Stimulated activated CD4-positive, alpha-beta T cell treated with anti-CD3 and anti-CD28 coated beads, Interleukin-1b, Interleukin-23, amount 100 ng/mL, for 1 hour (primary cell): ENCODE measurements at places on chromosomes 7 and 10.

DNA sequence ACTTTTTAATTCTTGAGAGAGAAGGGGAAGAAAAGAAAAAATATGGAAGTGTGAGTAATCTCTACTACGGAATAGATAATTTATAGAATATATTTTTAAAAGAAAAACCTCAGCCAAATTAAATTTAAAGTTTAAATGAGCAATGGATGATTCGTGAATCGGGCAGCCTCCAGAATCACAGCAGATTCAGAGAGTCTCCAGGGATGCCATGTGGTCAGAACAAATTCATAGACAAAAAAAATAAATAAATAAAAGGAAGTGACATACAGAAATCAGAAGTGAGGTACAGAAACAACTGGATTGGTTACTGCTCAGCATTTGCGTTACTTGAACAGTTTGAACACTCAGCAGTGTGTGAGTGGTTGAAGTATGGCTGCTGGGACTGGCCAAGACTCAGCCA lies 53.0 kb downstream of the PHYHIPL start:
- DNase-seq: no peak

DNA sequence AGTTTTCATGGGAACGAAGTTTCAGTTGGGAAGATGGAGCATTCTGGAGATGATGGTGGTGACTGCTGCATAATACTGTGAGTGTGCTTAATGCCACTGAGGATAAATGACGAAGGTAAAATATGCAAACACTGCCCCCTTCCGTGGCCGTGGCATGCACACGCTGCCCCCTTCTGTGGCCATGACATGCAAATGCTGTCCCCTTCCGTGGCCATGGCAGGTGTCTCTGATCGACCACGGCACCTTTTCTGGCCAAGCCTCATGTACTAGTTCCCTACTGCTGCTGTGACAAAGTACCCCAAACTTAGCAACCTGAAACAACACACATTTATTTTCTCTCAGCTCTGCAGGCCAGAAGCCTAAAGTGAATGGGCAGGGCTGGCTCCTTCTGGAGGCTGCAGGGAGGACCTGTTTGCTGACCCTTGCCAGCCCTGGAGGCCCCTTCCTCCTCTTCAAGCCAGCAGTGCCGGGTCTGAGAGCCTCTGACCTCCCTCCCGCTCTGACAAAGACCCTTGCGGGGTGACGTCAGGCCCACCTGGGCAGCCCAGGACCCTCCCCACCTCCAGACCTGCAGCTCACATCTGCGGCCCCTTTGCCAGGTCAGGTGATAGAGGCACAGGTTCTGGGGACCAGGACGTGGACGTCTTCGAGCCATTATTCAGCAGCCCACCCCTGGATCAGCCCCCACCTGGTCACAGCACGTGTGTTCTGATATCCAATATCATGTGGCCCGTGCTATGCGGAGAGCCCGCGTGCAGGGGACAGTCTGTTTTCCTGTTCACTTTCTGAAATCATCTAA lies 82.0 kb downstream of the MICALL2 start:
- no peak for DNase-seq

DNA sequence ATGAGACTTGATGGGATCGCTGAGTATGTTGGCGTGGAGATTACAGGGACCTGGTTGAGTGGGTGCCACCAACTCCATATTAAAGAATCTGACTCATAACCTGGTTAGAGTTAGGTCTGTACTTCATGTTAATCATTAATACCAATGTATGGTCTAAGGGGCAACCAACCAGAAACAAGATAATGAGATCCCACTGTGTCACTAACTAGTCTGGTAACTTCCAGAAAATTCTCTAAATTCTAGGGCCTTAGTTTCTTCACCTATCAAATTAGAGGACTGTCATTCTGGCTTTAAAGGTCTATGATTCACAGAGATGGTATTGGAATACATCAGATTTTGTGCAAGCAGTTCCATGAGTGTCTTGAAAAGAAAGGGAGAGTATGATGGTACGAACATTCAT lies 102.2 kb downstream of the SNX10 start:
- DNase-seq: no peak

- no peak for DNase-seq
These were observed 444.2 kb upstream of the MKI67 start for GRCh38 chr10:128570319-128570995.

DNA sequence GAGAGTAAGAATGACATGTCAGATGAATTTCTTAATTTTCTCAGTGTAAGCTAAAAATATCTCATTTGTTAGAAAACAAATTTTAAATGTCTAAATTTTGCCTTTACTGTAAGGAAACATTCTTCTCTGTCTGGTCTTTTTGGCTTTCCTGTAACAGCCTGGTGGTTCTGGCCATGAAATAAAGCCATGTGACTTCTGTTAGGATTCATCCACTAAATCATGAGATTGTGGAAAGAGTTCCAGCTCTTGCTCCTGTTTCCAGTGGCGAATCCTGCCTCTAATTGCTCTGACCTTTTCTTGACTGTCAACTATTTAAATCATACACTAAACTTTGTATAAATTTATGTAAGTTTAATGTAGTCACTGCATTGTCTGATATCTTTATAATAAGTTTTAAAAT lies 398.5 kb upstream of the AKR1E2 start:
- DNase-seq: no peak

- no peak for DNase-seq
These were observed 6.1 kb downstream of the RAMP3 start for GRCh38 chr7:45163692-45164052.

DNA sequence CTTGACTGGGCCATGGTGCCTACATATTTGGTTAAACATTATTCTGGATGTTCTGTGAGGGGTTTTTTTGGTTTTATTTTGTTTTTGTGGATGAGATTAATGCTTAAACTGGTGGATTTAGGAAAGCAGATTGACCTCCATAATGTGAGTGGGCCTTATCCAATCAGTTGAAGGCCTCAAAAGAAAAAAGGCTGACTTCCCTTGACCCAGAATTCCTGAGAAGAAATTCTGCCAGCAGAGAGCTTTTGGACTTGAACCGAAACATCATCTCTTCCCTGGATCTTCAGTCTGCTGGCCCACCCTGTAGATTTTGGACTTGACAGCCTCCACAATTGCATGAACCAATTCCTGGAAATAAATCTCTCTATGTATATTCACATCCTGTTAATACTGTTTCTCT lies 94.4 kb downstream of the ADRA2A start:
- no peak for DNase-seq

- no peak for DNase-seq
These were observed 719.8 kb downstream of the ANKRD7 start for GRCh38 chr7:118944271-118944670.

DNA sequence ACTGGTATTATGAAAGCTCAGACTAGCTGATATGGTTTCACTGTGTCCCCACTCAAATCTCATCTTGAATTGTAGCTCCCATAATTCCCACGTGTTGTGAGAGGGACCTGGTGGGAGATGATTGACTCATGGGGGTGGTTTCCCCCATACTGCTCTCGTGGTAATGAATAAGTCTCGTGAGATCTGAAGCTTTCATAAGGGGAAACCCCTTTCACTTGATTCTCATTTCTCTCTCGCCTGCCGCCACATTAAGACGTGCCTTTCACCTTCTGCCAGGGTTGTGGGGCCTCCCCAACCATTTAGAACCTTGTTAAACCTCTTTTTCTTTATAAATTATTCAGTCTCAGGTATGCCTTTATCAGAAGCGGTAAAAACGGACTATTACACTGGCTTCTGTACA lies 40.3 kb downstream of the COL13A1 start:
- no peak for DNase-seq

DNA sequence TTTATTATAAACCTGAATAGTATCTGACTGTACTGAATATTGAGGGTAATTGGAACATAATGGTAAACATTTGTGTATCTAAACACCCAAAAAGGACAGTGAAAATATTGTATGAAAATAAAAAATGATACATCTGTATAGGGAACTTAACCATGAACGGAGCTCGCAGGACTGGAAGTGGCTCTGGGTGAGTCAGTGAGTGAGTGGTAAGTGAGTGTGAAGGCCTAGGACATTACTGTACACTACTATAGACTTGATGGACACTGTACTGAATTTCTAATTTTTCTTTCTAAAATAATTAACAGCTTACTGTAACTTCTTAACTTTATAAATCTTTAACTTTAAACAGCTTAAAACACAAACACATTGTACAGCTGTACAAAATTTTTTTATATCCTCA lies 454.5 kb upstream of the FZD8 start:
- DNase-seq: no peak

GRCh38 chr10:1241322-1241890 lies 185.2 kb downstream of the WDR37 start:
- DNase-seq: no peak

- no peak for DNase-seq
These were observed 180.0 kb downstream of the BTAF1 start for GRCh38 chr10:92103376-92104090.

DNA sequence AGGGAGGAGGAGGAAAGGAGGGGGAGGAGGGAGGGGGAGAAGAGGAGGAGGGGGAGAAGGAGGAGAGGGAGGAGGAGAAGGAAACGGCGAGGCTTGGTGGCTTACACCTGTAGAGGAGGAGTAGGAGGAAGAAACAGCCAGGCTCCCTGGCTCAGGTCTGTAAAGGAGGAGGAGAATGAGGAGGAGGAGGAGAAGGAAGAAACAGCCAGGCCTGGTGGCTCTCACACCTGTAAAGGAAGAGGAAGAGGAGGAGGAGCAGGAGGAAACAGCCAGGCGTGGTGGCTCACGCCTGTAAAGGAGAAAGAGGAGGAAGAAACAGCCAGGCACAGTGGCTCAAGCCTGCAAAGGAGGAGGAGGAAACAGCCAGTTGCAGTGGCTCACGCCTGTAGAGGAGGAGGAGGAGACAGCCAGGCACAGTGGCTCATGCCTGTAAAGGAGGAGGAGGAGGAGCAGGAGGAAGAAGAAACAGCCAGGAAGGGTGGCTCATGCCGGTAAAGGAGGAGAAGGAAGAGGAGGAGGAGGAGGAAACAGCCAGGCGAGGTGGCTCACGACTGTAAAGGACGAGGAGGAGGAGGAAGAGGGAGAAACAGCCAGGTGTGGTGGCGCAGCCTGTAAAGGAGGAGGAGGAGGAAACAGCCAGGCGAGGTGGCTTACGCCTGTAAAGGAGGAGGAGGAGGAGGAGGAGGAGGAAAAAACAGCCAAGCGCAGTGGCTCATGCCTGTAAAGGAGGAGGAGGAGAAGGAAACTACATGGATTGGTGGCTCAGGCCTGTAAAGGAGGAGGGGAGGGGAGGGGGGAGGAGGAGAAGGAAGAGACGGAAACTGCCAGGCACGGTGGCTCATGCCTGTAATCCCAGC lies 14.9 kb upstream of the CRCP start:
- DNase-seq: no peak

DNA sequence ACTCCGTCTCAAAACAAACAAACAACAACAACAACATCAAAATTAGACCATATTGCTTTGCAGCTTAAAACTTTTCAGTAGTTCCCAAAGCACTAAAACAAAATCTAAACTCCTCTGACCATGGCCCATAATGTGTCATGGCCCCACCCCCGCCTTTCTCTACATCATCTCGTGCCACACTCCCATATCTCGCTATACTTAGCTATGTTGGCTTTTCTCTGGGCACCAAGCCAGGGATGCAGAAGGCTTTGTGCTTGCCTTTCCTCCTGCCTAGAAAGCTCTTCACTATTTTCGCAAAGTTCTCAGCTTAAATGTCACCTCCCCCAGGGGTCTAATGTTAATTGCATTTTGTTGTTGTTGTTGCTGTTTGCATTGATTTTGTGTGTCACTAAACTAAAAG lies 15.1 kb upstream of the SLC16A12 start:
- DNase-seq: no peak

GRCh38 chr7:137127806-137128205 lies 215.7 kb downstream of the PTN start:
- no peak for DNase-seq

DNA sequence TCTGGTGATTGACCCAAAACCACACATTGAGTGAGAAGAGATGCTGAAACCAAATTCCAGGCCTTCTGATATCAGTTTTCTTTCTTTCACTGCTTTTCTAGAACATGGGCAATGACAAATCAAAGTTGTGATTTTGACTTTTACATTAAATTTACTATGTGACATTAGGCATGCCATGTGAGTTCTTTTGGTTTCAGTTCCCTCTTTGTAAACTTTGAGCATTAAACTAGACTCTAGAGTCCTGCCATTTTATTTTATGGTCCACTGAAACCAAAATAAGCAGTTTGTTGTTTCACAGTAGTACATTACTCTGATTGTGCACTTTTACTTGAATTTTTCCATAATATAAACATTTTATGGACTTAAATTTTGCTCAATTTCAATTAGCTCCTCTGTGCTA lies 381.1 kb upstream of the SEMA3D start:
- no peak for DNase-seq

GRCh38 chr7:47605816-47606575 lies 24.1 kb upstream of the TNS3 start:
- no peak for DNase-seq

- DNase-seq: no peak
These were observed 127.6 kb upstream of the CXCL12 start for GRCh38 chr10:44512431-44513022.

- DNase-seq: no peak
These were observed 167.3 kb upstream of the KLF14 start for GRCh38 chr7:130901209-130901783.

DNA sequence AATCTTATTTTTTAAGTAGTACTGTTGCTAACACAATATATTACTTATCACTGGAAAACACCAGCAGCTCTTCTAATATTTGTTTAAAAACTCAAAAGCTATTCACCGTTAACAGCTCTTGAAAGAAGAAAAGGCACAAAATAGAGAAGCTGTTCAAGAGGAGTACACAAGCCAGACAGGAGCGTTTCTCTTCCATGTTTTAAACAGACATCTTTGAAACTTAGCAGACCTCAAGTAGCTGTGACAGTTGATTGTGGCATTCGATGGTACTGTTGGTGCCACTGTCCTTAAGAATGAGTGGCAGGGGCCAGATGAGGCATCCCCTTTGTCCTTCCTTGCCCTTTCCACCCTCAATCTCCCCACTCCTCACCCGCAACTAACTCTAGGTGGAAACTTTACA lies 81.6 kb upstream of the PRR15 start:
- DNase-seq: no peak

DNA sequence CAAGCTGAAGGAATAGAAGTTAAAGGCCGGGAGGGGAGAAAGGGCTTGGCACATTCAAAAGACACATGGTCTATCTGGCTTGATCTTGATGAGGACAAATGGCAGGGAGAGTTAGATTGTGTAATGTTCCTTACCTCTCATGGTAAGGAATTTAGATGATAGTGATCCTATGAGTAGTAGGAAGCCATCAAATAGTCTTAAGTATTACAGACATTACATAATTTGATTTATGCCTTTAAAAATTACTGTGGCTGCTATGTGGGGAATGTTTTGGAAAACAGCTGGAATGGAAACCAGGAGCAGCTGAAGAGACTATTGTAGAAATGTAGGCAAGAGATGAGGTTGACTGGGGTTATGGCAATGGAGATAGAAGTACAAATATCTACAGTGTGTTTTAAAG lies 351.3 kb upstream of the BMPER start:
- no peak for DNase-seq

- no peak for DNase-seq
These were observed 1.8 kb upstream of the ATG9B start for GRCh38 chr7:151025924-151026671.

DNA sequence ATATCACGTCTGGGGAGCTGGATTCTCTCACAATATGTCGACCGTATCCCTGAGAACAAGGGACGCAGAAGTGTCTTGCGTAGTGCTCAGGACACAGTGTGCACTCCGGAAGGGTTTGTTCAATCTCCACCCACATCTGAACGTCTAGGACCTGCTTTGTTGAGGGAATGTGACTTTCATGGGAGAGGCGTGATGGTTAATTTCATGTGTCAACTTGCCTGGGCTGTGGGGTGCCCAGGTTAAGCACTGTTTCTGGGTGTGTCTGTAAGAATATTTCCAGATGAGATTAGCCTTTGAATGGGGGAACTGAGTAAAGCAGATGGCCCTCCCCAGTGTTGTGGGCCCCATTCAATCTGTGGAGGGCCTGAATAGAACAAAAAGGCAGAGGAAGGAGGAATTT lies 80.4 kb upstream of the SFMBT2 start:
- DNase-seq: no peak
